ENCODE measurements at places on chromosomes 1 and 21.

- no peak for DNase-seq
These were observed 100.1 kb downstream of the MAN1A2 start for GRCh38 chr1:117467336-117467735.

DNA sequence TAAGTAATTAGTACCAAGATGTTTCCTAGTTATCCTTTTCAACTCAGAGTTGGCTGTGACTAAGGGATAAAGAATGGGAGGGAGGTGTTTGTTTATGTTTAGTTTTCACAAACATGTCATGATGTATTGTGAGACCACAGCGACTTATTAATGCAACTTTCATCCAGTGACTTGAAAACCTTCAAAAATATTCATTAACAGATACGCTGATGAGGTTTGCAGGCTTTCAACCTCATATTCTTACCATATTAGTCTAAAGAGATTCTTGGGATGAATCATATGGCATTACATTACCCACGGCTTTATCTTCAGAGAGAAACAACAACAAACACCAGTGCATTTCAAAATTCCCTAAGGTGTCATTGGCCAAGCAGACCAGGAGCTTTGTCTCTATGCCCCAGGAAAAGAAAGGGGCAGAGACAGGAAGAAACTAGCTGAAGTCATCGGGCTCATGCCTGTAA, 36.4 kb downstream of the PALMD start:
- no peak for DNase-seq

GRCh38 chr1:7441143-7441841, 329.8 kb upstream of the VAMP3 start:
- DNase-seq = no peak

DNA sequence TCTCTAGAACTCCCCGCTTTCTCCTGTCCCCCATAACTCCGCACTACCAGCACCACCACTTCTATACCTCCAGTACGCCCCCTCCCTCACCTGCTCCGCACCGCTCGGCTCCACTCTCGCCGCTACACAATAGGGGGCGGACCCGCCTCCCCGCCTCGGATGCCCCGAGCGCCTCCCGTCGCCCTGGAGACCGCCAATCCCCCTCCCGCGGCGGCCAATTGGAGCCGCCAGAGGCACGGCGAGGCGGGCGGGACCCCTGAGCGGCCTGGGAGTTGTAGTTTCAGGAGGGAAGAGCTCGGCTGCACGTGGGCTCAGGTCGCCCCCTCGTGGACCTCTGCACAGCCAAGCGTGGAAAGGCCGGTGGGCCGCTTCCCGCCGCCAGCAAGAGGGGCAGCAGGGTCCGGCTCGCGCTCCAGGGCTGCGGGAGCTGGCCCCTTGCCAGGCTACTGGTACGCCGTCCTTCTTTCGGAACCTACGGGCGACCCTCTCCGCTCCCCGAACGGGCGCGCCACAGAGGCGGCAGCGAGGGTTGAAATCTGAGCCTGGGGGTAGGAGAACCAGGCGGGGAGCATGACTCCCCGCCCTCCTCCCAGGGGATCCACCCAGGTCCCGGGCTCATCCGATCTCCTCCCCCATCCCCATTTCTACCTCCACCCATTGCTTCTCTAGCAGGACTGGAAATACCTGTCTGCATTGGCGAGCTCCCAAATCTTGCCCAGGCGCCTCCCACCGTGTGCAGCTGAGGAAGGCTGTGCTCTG, at the start of gene IGSF9:
Gene IGSF9, minus strand, starts transcription at position 131 of the 759 bp plus-strand sequence. CDS start 2,159 bp downstream, outside the sequence.
- DNase-seq = peak; percentile 80

DNA sequence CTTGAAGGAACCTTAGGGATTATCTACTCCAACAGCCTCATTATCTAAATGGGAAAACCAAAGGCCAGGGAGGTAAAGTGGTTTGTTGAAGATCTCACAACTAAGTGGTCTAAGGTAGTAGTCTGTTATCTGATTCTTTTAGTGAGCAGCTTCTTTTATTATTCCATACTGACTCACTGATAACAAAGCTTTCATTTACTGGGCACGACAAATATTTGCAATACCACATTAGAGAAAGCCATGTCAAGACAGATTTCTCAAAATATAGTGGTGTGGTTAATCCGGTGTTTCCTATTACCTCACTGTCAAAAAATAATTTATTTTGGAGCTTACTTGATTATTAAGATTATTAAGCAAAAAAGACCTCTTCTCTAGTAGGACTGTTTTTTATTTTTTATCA, 369.1 kb downstream of the S1PR1 start:
- DNase-seq = no peak

DNA sequence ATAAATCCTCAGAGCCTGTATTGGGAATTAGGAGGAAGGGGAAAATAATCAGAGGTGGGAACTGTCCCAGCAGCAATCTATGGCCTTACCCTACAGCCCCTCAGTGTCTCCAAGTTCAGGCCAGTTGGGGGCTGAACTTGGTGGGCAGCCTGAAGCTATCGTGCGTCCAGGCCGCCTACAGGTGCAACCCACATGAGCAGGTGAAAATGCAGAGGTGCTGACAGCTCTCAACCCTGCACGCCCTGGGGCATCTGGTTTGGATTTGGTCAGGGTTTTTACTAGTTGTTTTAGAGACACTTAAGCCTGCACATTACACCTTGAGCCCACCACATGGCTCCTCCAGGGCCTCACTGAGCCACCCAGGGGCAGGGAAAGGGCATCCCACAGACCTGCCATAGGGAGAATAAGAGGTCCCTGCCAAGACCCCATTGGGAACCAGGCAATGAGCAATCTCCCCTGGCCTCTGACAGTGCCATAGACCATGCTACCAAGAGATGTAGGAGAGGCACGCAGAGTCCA, 209.5 kb downstream of the FOXD2 start:
- no peak for DNase-seq

DNA sequence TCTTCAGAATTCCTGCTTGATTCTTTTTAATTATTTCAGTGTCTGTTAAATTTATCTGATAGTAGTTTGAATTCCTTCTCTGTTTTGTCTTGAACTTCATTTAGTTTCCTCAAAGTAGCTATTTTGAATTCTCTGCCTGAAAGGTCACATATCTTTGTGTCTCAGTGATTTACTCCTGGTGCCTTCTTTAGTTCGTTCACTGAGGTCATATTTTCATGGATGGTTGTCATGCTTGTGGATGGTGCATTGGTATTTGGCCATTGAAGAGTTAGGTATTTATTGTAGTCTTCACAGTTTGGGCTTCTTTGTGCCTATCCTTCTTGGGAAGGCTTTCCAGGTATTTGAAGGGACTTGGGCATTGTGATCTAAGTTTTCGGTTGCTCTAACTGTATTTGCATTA, 267.9 kb downstream of the HHAT start:
- no peak for DNase-seq

DNA sequence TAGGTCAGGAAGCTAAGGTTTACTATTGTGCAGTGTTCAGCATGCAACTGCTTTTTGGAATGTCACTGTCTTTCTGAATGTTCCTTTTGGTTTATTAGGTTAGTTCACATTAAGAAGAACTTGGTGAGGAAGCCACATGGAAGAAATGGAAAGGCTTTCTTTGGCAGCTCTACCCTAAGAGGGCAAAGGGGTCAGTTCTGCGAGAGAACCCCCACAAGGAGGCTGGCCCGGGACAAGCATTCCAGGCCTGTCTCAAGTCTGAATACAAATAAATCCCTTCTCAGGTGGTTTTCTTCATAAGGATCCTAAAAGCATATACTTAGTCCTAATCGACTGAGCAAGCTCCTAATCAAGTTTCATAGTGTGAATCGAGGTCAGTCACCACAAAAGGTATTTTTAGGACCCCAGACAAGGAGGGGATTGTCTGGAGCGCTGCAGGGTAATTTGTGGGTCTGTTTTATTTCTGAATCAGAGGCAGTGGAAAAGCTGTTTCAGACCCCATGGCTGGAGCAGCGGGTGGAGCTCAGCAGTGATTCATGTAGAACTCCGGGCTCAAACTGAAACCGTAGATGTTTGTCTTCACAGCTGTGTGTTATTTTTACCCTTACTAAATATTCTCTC, 63.3 kb downstream of the ERG start:
- no peak for DNase-seq

- no peak for DNase-seq
These were observed 82.5 kb upstream of the EDN2 start for GRCh38 chr1:41566969-41567368.

- no peak for DNase-seq
These were observed 4.1 kb upstream of the DISP3 start for GRCh38 chr1:11474826-11475225.

- no peak for DNase-seq
These were observed 129.9 kb downstream of the LHX8 start for GRCh38 chr1:75264112-75264511.

- DNase-seq = no peak
These were observed 13.6 kb upstream of the RGS4 start for GRCh38 chr1:163055531-163055930.

DNA sequence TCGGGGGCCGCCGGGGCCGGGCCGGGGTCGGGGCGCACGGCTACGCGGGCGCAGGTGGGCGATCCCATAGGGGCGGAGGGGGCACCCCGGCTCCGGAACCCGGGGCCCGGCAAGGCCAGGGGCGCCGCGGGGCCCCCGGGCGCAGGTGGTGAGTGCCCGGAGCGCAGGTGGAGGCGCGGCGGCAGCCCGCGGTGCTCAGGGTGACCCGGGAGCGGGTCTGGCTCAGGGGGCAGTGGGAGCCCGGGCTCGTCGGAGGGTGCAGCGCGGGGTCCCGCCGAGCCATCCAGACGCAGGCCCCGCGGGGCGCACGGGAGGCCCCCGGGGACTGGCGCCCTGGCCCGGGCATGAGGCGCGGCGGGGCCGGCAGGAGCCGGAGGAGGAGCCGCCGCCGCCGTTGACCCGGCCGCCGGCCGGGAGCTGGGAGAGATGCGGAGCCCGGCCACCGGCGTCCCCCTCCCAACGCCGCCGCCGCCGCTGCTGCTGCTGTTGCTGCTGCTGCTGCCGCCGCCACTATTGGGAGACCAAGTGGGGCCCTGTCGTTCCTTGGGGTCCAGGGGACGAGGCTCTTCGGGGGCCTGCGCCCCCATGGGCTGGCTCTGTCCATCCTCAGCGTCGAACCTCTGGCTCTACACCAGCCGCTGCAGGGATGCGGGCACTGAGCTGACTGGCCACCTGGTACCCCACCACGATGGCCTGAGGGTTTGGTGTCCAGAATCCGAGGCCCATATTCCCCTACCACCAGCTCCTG, 489 bp downstream of the CELSR2 start:
- no peak for DNase-seq

DNA sequence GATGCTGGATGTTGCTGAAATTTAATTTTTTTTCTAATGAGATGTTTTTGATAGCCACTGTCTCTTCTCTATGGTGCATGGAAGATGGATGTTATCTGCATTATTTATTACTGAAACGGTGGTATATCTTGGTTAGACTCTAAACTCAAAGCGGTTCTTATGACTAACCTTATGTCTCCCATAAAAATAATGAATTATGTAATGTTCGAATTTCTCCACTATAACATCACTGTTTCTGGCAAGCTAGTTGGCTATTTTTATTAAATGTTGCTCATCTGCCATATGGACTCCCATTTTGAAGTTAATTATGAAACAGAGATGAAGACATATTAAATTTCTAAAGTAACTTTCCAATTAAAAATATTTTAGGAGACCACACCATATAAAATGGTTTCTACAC, 808.6 kb upstream of the ADGRL4 start:
- DNase-seq = no peak

DNA sequence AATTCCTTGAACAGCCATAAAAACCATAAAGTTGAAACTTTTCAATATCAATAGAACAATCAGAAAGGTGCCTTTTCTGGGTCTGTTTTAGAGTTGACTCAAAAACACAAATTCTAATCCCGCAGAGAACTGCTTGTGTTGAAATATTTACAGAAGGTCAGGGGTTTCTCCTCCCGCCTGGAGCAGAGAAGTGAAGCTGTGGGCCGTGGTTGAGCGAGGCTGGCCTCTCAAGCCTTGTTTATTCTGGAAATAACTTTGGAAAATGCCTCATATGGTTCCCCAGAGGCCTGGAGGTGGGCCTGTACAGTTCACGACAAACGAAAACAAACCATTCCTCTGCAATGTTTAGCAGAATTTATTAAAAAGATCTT, 90.8 kb upstream of the ERRFI1 start:
- DNase-seq = no peak

DNA sequence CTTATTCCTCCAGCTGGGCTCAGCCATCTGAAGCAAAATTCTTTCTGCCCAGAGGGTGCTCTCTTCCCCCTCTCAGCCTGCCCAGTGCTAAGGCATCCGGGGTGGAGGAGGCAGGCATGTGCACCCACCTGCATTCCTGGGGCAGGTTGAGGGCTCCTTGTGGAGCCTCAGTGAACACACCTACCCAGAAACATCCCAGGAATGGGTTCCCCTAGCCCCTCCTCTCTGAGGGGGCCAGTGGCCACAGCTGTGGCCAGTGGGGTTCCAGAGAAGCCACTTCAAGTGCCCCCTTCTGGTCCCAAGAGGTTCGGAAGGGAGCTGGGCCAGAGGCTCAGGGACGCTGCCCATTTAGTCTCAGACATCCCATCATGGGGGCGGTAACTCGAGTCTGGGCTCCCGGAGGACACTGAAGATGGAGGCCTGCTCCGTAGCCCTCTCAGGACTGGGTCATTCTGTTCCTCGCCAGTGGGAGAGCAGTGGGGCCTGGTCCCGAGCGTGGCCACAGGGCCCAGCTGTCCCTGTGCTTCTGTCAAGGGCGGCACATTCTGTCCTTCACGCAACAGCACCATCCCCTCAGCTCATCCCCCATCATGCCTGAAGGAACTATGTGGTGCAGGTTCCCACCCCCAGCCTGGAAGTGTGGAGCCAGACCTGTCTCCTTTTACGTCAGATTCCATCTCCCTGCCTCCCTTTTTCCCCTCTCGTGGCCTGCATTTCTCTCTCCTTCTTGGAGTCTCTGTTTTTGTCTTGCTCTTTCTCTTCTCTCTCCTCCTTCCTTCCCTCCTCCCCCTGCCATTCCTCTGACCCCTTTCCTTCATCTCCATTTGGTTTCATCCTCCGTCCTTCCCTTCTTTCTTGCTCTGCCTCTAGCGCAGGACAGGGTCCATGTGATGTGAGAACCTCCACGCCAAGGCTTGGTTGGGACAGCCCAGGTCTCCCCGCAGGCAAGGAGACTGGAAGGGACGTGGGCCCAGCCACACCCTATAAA, 49.6 kb upstream of the KDM4A start:
- DNase-seq = no peak

GRCh38 chr1:29789221-29789909, 553.0 kb downstream of the PTPRU start:
- DNase-seq = no peak

GRCh38 chr1:59107516-59107915, 189.4 kb upstream of the FGGY start:
- no peak for DNase-seq

GRCh38 chr1:83596331-83596730, 402.6 kb downstream of the TTLL7 start:
- no peak for DNase-seq

DNA sequence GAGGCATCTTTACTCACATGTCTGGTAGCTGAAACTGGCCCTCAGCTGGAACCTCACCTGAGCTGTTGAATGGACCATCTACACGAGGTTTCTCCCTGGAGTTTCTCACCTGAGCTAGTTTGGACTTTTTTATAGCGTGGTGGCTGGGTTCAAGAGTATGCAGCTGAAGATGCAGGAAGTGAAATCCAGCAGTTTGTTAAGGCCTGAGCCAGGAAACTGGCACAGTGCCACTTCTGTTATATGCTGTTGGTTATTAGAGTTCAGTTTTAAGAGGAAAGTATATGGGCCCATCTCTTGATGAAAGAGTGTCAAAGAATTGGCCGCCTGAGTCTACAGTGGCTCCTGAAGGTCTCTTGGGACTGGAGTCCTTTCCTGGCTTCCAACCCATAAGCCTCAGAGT, 35.6 kb downstream of the STUM start:
- no peak for DNase-seq

Measured in LoVo (cell line).